ENCODE measurements at places on chromosomes 5 and 9.

DNA sequence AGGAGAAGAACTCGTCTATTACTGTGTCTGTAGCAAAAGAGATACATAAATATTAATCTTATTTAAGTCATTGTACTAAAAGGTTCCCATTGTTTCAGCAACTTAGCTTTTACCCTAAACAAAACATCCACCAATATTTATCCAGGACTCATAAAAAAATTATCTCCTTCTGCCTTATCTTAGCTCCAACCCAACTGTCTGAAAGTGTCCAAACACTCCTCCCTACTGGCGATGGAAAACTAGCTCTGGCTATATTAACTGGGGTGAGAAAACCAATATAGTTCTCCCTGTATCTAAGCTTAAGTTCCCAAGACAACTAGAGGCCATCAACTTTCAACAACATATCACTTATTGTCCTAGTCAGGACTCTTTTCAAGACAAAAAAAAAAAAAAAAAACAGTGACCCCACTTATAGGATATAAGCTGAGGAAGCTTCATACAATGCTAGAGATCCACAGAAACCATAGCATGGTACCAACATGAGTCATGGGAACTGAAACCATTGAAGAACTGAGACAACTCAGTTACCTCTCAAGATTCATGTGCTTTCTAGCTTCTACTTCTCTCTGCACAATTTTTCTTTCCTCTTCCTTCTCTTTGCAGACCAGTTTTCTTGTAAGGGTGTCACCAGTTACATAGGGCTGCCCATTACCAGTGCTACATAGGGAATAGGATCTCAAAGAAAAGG is 150.7 kb upstream of the RASA1 start:
- no peak for DNase-seq

DNA sequence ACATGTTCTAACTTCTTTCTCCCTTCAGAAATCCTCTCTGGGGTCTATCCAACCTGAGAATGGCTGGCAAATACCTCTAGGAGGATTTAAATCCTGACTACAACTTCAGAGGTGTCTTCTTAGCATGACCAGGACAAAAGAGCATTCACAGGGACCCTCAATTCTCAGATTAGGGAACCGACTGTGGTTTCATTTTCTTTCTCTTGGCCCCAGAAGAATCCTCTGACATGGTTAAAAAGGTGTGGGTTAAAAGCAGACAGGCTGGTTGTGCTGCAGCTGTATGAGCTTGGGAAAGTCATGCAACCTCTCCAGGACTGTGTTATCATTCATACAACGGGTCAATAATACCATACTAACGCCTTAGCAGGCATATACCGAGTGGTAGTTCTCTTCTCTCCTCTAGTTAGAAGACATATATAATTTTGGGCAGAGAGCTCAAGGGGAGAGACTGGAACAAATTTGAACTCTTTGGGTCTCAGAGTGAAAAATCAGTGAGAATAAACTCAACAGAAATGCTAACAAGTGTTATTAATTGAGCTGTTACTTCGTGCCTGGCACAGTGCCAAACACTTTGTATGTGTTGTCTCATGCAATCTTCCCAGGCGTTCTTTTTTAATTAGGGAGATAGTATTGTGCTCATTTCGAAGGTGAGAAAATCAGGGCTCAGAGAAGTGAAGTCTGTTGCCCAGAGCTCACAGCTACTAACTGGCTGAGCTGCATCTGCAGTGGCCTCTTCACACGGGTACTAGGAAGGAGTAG is 35.2 kb downstream of the INSYN2B start:
- DNase-seq, result no peak

GRCh38 chr9:13163287-13163686 is 116.2 kb downstream of the MPDZ start:
- no peak for DNase-seq

- DNase-seq, result no peak
These were observed 130.0 kb upstream of the LHFPL2 start for GRCh38 chr5:78778538-78778937.

DNA sequence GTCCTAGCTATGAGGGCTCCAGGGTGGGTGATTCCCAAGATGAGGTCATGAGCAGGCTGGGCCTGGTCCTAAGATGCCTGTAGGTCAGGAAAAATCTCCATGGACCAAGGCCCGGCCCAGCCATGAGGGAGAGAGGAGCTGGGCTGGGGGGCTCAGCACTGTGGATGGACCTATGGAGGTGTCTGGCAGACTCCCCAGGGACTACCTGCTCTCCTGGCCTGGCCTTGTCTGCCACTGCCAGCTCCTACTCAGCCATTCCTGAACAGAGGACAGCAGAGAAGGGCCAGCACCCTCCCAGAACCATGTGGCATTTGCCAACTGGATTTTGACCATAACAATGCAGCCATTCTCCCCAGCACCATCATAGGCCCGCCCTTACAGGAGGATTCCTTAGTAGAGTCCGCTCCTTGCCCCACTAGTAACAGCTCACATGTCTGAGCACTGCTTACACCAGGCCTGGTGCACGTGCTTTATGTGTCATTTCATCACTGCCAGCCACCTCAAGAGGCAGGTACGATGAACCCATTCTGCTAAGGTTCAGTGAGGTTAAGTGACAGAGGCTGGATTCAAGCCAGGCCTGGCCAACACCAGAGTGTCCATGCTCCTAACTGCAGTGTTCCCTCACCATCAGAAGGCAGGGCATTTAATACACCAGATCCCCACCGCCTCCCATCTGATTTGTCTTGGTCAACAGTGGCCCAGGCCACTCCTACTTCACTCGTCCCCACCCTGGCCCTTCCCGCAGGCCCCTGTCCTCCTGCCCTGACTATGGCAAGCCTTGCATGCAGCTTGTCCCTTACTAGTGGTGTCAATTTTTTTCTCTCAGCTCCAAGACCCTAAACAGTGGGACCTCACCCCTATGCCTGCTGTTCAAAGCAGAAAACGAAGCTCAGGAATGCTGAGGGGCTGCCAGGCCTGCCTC is 669 bp downstream of the IL13 start:
- DNase-seq, result no peak

GRCh38 chr5:17243287-17244063 is 26.0 kb downstream of the BASP1 start:
- no peak for DNase-seq

DNA sequence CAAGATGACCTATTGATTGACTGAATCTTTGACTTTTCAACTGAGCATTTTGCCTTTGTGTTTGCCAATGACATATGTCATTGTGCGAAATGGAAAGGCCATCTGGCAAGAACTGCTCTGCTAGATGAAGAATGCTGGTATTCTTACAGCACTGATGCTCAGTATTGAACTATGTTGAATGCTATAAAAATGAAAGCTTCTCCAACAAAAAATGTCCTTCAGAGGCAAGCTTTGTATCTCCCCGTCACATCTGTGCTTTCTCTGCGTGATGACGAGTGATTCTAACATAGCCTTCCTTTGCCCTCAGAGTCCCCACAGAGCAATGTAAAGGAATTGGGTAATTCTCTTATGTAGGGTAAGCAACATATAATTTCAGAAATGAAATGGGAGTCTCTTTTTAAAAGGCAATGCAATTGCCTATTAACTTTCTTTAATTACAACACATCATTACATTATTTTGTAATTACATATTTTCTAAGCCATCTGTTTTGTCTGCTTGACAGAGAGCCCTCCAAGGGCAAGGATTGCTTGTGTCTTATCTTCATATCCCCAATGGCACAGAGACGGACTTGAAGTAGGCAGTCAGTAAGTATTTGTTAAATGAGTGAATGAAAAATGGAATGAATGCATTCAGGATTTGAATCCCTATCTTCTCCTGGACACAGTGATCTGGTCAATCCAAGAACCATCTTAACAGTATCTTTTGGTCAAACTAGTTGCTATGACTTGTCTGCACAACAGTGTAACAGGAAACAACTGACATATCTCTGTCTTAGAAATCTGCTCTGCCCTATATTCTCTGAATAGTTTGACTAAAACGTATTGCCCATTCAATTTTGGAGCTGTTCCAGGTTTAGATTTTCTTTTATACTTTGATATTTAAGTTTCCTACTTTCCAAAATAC is 46.1 kb downstream of the ENC1 start:
- DNase-seq, result no peak

GRCh38 chr5:180159756-180160155 is 49.3 kb downstream of the RASGEF1C start:
- DNase-seq, result no peak

DNA sequence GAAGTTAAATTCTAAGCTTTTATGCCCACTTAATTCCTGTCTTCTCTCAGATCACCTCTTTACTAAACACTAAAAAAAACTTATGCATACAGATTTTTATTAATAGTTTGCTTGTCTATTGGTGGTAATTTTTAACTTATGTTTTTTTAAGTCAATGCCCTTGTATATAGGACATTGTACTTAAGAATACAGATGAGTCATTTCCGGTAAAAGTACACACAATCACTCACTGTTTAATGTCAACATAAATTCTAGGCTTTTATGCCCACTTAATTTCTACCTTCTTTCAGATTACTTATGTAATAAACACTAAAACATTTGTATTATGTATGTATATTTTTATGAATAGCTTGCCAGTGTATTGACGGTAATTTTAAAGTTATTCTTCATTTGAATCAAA is 872.8 kb upstream of the CDH9 start:
- DNase-seq, result no peak

DNA sequence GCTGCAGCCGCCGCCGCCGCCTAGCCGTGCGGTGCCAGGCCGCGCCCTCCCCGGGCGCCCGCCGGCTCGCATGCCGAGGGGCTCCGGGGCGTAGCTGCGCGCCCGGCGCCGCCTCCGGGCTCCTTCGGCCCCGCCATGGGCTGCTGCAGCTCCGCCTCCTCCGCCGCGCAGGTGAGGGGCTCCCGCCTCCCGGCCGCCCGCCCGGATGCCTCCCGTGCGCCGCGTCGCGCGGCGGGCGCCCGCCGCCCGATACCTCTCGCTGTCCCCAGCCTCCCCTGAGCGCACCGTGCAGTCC is 230 bp downstream of the SLC44A1 start:
- no peak for DNase-seq

DNA sequence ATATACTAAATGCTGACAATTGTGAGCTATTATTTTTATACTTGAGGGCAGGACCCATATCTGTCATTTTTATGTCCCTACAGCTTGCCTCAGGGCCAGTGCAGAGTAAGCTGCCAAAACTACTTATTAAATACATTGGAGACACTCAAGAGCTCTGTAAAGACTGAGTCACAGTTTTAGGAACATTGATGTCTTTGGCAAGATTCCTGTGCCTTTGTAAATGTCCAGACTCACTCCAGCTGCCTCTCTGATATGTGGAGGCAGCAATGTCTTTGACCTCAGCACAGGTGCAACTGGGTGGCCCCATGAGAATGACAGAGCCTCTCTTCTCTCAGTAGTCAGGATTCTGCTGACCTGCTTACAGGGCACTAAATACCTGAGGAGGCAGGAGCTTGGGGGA is 363.2 kb downstream of the OSTF1 start:
- DNase-seq, result no peak

DNA sequence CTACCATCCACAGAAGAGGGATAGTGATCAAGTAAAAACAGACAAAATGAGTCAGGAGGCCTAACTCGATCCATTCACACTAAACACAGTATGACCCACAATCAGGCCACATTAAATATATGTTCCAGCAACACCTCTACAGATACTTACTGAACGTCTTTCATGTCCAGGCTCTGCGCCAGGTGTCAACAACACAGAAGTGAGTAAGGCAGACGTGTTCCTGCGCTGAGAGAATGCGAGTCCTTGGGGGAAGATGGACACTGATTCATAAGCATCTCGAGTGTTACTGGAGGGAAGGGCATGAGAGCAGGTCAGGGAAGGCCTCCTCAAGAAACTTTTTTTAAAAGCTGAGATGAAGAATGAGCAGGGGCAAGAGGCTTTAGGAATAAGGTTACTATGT is 164.3 kb upstream of the CLINT1 start:
- DNase-seq, result no peak

- DNase-seq, result no peak
These were observed 130.2 kb downstream of the DCP2 start for GRCh38 chr5:113106821-113107220.

GRCh38 chr5:9479990-9480389 is 65.9 kb downstream of the SEMA5A start:
- no peak for DNase-seq

DNA sequence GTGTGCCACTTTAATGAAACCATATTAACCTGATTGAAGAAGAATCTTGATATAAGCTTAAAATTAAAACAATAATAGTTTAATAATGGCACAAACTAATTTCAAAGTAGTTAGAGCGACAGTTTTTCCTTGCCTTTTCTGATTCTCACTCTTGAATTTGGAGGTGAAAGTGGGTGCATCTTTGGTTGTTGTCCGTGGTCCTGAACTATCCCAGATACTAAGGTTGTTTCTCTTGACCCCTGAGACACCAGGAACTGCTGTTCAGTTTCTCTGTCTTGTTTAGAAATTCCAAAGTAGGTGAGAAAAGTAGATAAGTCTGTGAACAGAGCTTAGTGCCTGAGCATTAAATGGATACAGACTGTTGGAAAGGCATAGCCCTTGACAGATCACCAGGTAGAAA is 274.7 kb downstream of the FBXL7 start:
- DNase-seq, result no peak

GRCh38 chr5:159763562-159763961 is 152.7 kb upstream of the ADRA1B start:
- DNase-seq, result no peak

GRCh38 chr9:114914139-114914538 is 16.3 kb downstream of the TNFSF8 start:
- DNase-seq, result no peak

DNA sequence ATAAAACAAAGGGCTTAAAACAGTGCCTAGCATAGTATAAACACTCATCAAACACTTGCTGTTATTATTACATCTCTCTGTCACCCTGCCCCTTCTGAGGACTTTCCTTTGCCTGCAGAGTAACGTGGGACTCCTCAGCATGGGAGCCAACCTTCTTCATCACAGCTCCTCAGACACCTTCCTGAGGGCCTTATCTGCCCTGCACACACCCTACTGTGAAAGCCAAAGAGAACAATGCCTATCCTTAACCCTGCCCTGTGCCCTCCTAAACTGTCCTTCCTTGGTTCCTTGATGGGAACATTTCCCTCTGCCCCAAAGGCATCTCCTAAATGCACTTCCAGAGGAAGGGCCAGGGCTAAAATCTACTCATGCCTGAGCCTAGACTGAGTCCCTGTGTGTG is 20.6 kb upstream of the HAND1 start:
- DNase-seq, result no peak

DNA sequence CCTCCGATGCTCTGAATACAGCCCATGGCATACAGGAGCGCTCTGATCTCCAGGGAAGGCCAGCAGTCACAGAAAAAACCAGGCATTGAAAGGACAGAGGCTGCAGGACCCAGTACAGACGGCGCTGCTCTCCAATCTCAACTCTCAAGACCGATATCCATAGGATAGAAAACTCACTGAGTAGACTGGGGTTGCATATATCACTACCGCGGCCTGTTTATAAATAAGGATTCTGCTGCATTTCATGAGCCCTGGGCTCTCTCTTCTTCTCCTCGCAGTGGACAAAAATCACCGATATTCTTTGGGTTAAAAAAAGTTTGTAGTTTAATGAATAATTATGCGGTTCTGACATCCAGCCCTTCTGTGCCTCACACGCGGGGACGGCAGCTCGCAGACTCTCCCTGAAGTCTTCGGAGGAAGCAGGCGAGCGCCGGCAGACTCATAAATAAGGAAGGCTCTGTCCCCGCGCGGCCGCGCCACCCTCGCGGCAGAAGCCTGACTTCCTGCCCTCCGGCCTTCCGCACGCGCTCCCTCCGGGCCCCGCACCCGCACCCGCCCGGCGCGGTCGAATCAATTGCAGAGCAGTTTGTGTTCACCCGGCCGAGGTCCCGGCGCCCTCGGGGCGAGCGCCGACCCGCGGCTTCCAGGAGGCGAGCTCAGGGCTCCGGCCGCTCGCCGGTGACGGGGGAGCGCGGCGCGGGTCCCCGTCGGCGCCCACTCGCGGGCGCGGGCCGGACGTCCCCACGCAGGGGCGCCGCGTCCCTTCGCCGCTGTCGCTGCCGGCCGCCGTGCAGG is at the start of gene FAM78A:
Gene FAM78A, minus strand, starts transcription at position 417 of the 795 bp plus-strand sequence. Its CDS starts 331 bp downstream, at position 86.
- no peak for DNase-seq

GRCh38 chr5:38734353-38734752 is 111.5 kb upstream of the OSMR start:
- DNase-seq, result no peak
